Left ventricle myocardium inferior (tissue), 1 donor: ENCODE measurements at places on chromosomes 3 and 15. TPM values are rescaled to one million over a fixed set of nuclear protein-coding genes. Genes with fewer than 3 reads are reported as not detected.

- H3K4me1 ChIP-seq, result peaks cover 8% of the 10 kb centered on the region
- no peaks in the 10 kb centered on the region for H3K27me3 ChIP-seq
- H3K36me3 ChIP-seq, result no peaks in the 10 kb centered on the region
- DNase-seq, result no peak
- no peak overlapping the region for H3K27ac ChIP-seq
These were observed 603.6 kb upstream of the TGFBR2 start for GRCh38 chr3:30002797-30003196.

- no peak overlapping the region for H3K4me3 ChIP-seq
- H3K4me1 ChIP-seq, result peaks cover 4% of the 10 kb centered on the region
- no peak overlapping the region for H3K27ac ChIP-seq
These were observed 1.4 kb upstream of the TMC3 start for GRCh38 chr15:81375461-81375860.

DNA sequence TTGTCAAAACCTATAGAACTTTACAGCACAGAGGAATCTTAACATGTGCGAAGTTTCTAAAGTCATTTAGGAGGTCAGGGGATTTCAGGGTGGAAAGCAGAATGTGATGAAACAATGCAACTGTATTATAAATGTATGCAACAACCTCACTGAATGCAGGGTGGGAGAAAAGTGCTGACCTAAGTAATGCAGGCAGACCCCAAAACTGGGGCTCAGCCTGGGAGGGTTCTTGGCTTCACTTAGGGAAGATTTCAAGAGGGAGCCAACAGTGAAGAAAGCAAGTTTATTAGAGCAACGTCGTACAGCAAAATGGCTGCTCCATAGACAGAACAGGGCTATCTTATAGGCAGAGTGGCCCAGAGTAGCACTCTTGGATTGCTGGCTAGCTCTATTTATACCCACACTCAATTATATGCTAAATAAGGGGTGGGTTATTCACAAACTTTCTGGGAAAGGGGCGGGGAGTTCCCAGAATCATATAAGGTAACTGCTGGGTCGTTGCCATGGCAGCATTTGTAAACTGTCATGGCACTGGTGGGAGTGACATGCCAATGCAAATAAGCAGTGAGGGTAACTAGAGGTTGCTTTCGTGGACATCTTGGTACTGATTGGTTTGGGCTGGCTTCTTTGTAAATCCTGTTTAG is 14.2 kb upstream of the CAND2 start:
- peaks cover 7% of the 10 kb centered on the region for H3K4me1 ChIP-seq
- no peak overlapping the region for H3K27ac ChIP-seq
- H3K36me3 ChIP-seq, result no peaks in the 10 kb centered on the region
- no peak for DNase-seq

- peaks cover 38% of the 10 kb centered on the region for H3K36me3 ChIP-seq
- no peak overlapping the region for H3K27ac ChIP-seq
- no peaks in the 10 kb centered on the region for H3K27me3 ChIP-seq
- DNase-seq, result no peak
- peaks cover 37% of the 10 kb centered on the region for H3K4me1 ChIP-seq
These were observed 43.3 kb upstream of the HCLS1 start for GRCh38 chr3:121703973-121704372.

- no peak overlapping the region for H3K27ac ChIP-seq
- H3K36me3 ChIP-seq, result no peaks in the 10 kb centered on the region
- DNase-seq, result no peak
- no peak overlapping the region for H3K4me3 ChIP-seq
These were observed 4.9 kb upstream of the DUSP7 start for GRCh38 chr3:52061121-52061910.

GRCh38 chr3:191300422-191300821 is 28.8 kb upstream of the CCDC50 start:
- no peak overlapping the region for H3K27ac ChIP-seq
- DNase-seq, result no peak
- no peaks in the 10 kb centered on the region for H3K27me3 ChIP-seq
- no peaks in the 10 kb centered on the region for H3K4me1 ChIP-seq
- H3K36me3 ChIP-seq, result no peaks in the 10 kb centered on the region

DNA sequence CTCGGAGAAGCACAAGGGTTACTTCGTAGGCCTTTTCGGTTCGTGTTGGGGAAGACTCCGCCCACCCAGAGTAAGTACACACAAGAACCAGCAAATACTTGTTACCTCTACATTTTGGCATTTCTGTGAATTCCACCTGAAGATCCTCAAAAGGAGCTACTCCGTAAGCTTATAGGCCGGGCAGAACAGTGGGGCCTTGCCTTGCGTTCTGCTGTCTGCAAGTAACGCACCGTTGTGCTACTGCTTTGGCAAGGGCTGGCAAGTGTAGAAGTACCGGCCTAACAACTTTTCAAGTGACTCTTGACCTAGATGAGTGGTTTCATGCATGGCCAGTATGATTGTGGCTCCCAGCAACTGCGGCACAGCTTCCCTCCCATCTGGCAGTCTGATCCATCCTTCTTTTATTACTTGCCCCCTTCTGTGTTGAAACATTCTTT is 6.4 kb upstream of the DNAAF4 start:
- DNase-seq, result no peak
- no peaks in the 10 kb centered on the region for H3K4me1 ChIP-seq
- H3K27ac ChIP-seq, result no peak overlapping the region
- no peaks in the 10 kb centered on the region for H3K36me3 ChIP-seq
- H3K27me3 ChIP-seq, result no peaks in the 10 kb centered on the region
- no peak overlapping the region for H3K4me3 ChIP-seq

DNA sequence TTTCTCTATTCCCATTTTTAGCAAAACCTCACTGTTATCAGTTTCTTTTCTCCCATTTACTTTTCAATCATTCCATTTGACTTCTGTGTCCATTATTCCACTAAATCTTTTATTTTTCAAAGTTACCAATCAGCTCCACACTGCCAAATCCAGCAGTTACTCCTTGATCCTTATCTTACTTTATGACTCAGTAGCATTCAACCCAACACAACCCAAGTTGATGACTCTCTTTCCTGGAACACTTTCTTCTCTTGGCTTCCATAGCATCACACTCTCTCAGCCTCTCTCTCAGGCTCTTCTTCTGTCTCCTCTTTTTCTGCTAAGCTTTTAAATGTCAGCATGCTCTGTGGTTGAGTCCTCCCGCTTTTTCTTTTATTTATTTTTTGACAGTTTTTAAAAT is 36.3 kb downstream of the RASGRP1 start:
- no peaks in the 10 kb centered on the region for H3K36me3 ChIP-seq
- no peaks in the 10 kb centered on the region for H3K4me1 ChIP-seq
- no peak for DNase-seq
- no peak overlapping the region for H3K4me3 ChIP-seq

GRCh38 chr15:40306908-40307307 is 827 bp downstream of the PLCB2 start:
- peaks cover 12% of the 10 kb centered on the region for H3K27me3 ChIP-seq
- no peak for DNase-seq
- peak overlapping the region; percentile 45 for H3K4me3 ChIP-seq

- no peak for DNase-seq
- H3K4me3 ChIP-seq, result no peak overlapping the region
- H3K27me3 ChIP-seq, result no peaks in the 10 kb centered on the region
These were observed 68.7 kb downstream of the SRGAP3 start for GRCh38 chr3:9180764-9181117.

GRCh38 chr15:28001641-28002040 is 97.5 kb downstream of the OCA2 start:
- H3K4me1 ChIP-seq, result no peaks in the 10 kb centered on the region
- DNase-seq, result no peak
- no peak overlapping the region for H3K27ac ChIP-seq
- H3K36me3 ChIP-seq, result no peaks in the 10 kb centered on the region

DNA sequence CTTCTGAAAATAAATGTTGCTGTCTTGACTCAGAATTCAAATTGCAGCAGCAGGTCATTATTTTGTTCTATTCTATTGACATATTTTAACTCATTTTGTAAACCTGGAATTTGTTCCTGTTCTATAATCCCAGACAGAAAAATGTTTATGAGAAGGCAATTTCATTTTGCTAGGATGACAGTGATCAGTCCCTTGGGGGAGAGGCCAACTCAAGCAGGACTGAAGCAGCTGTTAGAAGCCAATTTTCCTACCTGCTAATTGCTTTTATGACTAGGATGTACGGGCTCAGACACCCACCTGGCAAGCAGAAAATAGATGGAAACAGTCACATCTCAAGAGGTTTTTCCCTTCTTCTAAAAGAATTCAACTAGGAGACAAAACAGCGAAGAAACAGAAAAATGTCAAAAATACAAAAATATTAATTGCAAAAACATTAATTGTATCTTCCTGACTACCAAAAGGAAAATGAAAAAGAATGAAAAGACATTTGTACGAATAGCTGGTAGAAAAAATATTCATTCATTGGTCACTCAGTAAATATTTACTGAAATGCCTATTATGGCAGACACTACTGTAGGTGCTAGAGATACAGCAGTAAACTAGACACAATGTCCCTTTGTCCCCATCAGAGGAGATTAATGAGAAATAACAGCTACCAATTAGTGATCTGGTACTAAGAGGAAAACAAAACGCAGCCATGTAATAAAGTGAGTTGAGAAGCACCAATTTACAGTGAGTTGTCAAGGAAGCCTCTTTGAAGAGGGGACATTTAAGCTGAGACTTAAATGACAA is 73.5 kb downstream of the PEAK1 start:
- no peak for DNase-seq
- H3K4me3 ChIP-seq, result peak overlapping the region; percentile 1
- H3K4me1 ChIP-seq, result peaks cover 50% of the 10 kb centered on the region

DNA sequence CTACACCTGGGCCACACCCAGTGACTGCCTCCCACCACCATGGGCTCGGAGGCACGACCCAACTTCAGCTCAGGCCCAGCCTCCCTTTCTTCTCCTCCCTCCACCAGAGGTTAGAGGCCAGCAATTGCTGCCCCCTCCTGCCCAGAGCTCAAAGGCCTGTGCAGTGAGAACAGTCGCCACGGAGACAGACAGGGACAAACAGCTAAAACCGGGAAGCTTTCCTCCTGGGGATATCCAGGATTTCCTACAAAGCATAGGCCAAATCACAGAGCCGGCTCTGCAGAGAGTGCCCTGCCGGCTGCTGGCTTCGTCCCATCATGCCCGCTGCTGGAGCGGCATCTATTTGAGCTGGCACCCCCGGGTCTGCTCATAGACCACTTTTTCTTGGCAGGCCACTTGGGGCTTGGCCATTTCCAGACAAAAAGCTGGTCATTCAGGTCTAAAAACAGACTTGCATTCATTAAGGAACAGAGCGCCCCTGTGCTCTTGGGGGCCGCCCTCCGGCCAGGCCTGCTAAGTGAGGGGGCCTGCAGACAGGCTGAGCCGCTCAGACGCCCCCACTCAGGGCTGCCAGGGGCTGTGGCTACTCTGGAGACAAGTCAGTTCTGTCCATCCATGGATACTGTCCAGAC is 17.5 kb downstream of the GRAMD2A start:
- no peaks in the 10 kb centered on the region for H3K36me3 ChIP-seq
- H3K4me3 ChIP-seq, result peak overlapping the region; percentile 14
- peaks cover 28% of the 10 kb centered on the region for H3K27me3 ChIP-seq
- DNase-seq, result no peak

GRCh38 chr15:82135638-82136037 is 89.8 kb upstream of the MEX3B start:
- no peaks in the 10 kb centered on the region for H3K27me3 ChIP-seq
- H3K4me3 ChIP-seq, result no peak overlapping the region
- peaks cover 13% of the 10 kb centered on the region for H3K4me1 ChIP-seq
- H3K36me3 ChIP-seq, result peaks cover 36% of the 10 kb centered on the region
- H3K27ac ChIP-seq, result no peak overlapping the region

DNA sequence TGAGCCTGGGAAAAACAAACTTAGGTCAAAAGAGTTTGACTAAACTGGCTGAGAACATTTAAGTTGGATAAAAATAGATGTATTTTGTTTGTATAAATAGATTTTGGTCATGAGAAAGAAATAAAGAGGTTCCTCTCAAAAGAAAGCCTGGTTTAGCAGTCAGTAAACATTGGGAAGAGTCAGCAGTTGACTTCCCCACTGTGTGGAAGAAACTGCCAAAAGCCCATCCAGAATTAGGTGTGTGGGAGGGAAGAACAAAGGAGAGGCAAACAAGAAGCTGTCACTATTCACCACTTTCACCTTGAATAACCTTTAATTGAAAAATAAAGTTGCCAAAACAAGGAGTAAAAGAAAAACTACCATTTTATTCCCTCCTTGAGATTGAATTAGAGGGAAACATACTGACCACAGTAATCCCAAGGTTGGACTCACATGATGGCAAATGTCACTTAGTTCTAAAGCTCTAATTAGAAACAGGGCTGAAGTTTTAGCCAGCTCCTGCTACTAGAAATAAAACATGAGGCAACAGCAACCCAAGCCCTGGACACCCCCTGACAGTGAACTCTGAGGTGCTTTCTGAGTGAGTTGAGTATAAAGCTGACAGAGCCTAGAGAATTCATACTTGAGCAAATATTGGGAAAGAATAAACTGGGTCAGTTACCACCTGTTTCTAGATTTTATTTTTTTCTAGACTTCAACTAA is 139.3 kb downstream of the SERPINI1 start:
- peak overlapping the region; percentile 81 for H3K27ac ChIP-seq
- H3K36me3 ChIP-seq, result no peaks in the 10 kb centered on the region
- H3K27me3 ChIP-seq, result no peaks in the 10 kb centered on the region
- no peak for DNase-seq

- peaks cover 18% of the 10 kb centered on the region for H3K36me3 ChIP-seq
- H3K4me3 ChIP-seq, result no peak overlapping the region
- peaks cover 100% of the 10 kb centered on the region for H3K4me1 ChIP-seq
- peak; percentile 83 for DNase-seq
- H3K27me3 ChIP-seq, result no peaks in the 10 kb centered on the region
These were observed 41.2 kb downstream of the CCDC12 start for GRCh38 chr3:46935168-46935858.

GRCh38 chr3:6549296-6549695 is 311.6 kb upstream of the GRM7 start:
- no peaks in the 10 kb centered on the region for H3K4me1 ChIP-seq
- H3K27me3 ChIP-seq, result no peaks in the 10 kb centered on the region
- no peak for DNase-seq

DNA sequence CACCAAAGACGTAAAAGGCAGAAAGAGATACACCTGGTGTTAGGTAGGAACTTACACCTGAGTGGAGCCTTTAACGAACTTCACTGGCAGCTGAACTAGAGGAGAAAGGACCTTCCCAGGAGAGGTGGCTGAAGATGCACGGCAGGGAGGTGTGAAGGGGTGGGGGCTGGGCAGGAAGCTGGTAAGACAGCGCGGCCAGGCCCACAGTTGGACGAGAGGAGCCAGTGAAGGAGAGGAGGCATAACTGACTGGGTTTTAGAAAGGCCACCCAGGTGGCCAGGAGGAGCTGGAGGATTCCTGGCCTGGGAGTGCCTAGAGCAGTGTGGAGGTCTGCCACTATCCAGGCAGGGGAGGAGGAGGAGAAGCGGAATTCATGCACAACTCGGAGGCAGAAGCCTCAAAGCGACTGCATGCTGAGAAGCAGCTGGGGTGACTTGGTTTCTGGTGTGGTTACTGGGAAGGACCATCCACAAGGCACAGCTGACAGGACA is 51.9 kb downstream of the SLC41A3 start:
- H3K27me3 ChIP-seq, result no peaks in the 10 kb centered on the region
- H3K36me3 ChIP-seq, result peaks cover 55% of the 10 kb centered on the region
- DNase-seq, result no peak
- H3K27ac ChIP-seq, result no peak overlapping the region
- H3K4me1 ChIP-seq, result no peaks in the 10 kb centered on the region
- H3K4me3 ChIP-seq, result no peak overlapping the region

GRCh38 chr15:31435261-31435911 is 108.8 kb downstream of the KLF13 start:
- peak overlapping the region; percentile 51 for H3K4me3 ChIP-seq
- H3K36me3 ChIP-seq, result no peaks in the 10 kb centered on the region
- no peaks in the 10 kb centered on the region for H3K27me3 ChIP-seq
- H3K4me1 ChIP-seq, result peaks cover 29% of the 10 kb centered on the region
- DNase-seq, result peak; percentile 83

FOXL2NB gene
- total RNA-seq, result not detected

PTPN23 gene
- 20.0 TPM for total RNA-seq

PFKFB4 gene
- 1.5 TPM for total RNA-seq

MOBP gene
- not detected for total RNA-seq

ZDHHC19 gene
- not detected for total RNA-seq

RPS27L gene
- 165 TPM for total RNA-seq
